ENCODE measurements at places on chromosomes 7 and 10.

DNA sequence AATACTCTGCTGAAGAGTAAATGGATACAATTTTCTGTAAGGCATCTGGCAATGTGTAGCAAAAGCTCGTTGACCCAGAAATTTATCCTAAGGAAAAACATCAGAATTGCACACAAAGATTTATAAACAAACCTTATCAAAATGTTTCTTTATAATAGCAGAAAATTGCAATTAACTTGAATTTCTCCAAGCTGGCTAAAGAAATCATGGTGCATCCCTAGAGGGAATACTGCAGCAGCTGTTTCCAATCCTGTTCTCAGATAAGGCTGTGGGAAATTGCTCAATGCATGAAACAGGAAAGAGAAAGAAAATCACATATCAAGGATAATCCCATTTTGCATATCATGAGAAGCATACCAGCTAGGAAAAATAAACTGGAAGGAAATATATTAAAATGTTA, 18.7 kb downstream of the TACR2 start:
- DNase-seq = no peak

DNA sequence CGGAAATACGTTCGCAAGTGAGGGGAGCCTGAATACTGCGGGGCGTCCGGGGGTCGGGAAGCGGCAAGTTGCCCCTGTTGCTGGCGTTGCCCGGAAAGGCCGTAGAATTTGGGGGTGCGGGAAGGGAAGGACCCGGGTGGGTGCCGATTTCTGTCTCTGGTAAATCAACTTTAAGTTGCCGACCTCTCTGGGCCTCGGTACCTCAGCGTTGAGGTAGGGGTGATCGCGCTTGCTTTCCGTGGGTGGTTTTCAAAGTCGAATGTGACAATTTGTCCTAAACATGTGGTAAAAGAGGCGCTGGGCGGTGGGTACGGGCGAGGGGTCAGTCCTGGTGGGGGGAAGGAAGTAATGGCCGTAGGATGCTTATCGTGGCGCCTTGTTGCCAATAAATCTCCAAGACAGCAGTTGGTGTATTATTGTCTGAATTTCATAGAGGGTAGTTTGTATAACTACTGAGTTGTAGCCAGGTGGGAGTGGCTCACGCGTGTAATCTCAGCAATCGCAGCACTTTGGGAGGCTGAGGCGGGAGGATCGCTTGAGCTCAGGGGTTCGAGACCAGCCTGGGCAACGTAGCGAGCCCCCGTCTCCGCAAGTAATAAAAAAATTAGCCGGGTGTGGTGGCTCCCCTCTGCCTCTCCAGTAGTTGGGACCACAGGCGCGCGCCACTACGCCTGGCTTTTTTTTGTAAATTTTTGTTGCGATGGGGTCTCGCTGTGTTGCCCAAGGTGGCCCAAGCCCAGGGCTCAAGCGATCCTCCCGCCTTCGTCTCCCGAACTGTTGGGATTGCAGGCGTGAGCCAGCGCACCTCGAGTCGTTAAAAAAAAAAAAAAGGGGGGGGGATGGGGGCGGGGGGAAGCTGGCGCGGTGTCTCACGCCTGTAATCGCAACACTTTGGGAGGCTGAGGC, 644 bp downstream of the BUD23 start:
- DNase-seq = peak; percentile 31

DNA sequence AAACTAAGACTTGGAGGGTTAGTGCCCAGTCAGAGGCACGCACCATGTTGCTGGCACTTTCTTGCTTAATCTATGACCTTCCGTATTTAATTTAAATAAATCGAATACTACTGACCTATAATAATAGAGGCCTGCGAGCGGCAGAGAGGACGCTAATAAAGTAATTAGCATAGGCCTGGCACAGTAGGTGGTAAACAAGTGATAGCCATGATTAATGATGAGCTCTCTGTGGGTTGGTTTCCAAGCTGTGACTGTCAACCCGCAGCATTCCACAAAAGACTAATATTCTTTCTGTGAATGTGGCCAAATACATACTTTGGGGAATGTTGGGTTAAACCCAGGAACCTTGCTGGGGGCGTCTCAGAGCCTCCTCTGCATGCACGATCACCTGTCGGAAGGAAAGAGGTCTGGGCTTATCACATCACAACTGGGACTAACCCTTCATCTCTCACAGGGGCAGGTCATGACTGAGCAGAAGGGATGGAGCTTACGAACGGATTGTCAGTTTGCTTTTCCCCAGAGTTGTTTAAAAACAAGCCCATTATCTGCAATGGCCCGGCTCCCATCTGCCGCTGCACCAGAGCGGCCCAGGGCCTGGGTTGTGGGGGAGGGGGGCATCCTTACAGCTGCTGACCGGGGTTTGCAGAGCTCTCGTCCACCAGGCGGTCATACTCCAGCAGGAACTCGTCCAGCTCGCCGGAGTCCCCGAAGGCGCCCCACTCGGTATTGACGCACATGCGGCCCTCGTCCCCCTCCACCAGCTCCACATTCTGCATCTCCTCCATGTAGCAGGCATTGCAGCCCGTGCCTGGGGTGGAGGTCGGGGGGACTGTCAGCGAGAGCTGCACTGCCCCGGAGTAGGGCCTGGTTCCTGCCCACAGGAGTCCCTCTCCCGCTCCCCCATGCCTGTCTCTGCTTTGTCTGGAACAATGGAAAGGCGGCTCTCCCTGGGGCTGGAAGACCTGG, 6.2 kb upstream of the MYL7 start:
- no peak for DNase-seq

DNA sequence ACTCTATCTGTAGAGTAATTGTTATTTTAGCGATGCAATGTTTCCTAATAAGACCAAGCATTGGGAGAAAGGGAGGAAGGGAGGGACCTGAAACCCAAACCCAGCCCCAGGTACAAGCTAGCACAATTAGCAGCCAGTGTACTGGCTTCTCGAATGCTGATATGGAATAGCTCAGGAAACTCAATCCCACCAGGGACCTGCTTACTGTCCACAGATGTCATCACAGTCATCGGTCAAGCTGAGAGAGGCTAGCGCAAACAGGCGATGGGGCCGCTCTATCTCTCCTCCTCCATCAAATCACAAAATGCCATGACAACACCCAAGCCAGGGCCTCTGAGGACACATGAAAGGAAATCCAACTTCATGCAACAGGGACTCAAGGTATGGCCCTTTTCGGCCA, 192.1 kb downstream of the KCNMA1 start:
- no peak for DNase-seq

DNA sequence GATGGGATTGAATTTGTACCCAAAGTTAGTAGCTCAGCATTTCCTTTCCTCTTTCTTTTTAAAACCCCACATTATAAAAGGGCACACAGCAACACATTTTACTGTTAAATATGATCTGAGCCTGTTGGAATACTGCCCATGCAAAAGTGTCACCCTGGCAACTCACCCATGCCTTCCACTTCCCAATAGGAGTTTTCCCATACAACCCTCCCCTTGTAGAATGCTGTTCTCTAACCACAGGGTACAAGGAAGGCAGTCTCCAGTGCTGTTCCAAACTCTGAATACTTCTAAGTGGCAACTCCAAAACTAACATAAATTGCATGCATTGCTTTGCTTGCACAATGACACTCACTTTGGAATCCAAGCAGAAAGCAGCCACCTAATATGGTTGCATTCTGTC, 60.8 kb downstream of the NRCAM start:
- no peak for DNase-seq

DNA sequence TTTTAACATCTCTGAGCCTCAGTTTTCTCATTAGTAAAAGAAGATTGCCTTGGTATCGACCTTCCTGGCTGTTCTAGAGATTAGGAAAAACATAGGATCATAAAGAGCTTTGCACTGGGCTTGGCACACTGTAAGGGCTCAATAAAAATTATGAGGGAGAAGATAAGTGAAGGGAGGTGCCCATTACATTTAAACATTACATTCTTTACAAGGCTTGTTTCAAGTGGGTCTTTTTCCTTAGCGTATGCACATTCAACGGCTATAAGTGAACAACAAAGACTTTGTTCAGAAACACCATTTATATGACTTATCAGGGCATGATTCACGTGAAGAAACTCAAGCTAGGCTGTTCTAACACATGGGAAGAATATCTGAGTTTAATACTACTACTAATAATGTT, 351.9 kb upstream of the NPVF start:
- no peak for DNase-seq

GRCh38 chr10:90575125-90575524, 282.7 kb downstream of the HTR7 start:
- no peak for DNase-seq

DNA sequence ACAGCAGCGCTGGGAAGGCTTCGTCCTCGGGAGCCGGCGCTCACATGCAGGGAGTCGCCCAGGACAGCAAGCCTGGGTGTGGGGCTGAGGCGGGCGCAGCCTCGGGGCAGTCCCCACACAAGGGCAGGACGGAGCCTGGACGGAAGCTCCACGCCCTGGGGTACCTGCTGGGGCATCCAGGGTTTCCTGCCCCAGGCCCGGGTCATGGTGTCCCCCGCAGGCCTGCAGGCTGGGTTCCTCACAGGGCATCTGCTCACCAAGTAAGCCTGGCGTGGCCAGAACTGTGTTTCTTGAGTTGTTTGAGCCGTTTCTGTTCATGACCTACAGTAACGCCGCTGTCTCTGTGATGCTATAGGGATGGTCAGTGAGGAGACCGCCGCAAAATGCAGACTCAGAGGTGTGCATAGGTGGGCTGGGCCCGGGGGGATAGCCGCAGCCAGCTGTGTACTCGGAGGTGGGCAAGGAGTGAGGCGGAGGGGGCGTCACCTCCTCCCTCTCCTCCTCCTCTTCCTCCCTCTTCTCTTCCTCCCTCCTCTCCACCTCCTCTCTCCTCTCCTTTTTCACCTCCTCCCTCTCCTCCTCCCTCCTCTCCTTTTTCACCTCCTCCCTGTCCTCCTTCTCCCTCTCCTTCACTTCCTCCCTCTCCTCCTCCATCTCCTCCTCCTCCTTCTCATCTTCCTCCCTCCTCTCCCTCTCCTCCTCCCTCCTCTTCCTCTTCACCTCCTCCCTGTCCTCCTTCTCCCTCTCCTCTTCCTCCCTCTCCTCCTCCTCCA, 438.9 kb downstream of the DNAJB6 start:
- DNase-seq = no peak

DNA sequence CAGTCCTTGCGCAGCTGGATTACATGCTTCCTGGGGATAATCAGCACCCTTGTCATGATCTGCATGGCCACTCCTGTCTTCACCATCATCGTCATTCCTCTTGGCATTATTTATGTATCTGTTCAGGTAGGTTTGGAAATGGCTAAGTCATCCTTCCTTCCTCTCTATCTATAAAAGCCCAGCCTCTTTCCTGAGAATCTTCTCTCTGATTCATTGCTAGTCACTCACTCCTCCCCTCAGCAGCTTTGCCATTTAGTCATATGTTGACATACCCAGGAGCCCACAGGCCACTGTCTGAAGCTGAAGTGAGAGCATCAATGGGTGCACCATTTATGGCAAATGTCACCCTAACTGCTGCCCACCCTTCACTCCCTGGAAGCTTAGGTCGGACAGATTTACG, 52.0 kb downstream of the ABCC2 start:
- DNase-seq = no peak

- no peak for DNase-seq
Measured at GRCh38 chr7:34838329-34838728, 180.3 kb downstream of the NPSR1 start.

- DNase-seq = no peak
Measured at GRCh38 chr7:104903044-104903443, 111.0 kb upstream of the KMT2E start.

- no peak for DNase-seq
Measured at GRCh38 chr10:12595936-12596576, 246.7 kb downstream of the CAMK1D start.

DNA sequence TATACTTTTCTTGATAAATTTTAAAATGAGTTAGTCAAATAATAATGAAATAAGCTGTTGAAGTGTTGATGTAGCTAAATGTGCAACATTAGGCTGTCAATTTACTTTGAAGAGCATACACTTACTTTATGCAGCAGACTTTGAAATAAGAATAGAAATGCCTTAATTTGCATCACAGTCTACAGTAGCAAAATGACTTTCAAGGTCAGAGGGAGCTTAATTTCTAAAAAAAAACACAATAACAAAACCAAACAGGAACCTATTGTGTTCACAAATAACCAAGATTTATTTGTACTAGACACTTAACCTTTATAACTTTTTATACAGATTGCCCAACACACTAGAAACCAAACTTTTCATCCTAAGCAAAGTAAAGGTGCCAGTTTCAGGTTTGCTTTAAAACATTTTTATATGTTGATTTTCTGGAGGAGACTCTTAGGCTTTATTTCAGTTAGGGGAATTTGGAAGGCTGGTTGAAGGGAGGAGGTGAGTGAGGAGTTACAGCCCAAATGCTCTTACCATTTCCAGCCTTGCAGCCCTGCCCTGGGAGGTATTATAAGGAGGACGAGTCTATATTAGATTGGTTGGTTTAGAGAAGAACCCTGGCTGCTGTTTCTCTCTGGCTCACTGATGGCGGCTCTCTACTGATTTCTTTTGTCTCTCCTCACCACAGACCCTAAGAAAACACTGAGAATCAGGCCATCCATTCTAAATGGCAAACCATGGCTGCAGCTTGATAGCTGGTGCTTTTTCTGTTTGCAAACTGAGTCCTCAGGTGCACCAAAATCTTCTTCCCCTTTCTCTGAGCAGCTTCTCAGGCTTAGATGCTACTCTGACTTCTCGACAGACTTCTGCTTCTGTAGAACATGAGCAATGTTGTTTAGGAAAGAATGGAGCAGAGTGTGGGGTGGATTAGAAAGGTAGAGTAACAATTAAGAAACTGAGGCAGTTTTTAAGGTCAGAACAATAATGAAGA, 55.2 kb upstream of the RPA3 start:
- no peak for DNase-seq

- no peak for DNase-seq
Measured at GRCh38 chr10:32163071-32163761, 107.0 kb upstream of the KIF5B start.

GRCh38 chr10:121928528-121928884, 675 bp upstream of the ATE1 start:
- DNase-seq = peak; percentile 47

DNA sequence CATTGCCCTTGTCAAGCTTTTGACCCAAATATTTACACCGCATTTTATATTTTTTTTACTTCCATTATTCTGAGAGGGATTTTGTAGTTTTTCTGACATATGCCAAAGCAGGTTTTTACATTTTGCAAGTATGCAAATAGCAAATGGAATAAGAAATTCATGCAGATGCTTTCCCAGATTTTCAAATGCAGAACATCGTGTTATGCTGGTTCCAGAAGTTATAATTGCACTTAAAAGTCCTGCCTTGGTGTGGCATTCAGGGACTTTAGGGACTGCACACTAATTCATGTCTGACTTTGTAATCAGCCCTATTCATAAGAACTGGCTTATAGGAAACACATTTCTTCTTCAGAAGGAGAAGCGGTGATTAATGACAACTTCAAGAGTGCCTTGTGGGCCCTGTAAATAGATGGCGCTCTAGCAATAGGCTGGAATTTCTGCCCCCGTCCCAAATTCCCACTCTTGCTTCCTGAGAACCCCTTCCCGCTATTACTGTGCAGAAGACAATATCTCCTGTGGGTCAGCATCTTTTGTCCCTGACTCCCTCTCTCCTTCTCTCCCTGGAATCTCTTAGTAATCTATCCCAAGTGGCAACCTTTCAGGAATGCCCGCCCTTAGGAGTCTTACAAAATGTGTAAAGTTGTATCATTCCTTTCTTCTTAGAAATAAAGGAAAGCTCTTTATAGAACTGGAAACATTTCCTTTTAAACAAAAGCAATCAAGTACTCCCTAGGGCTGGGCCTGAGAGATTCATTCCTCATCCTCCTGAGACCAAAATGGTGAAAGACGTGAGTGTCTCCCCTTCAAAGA, 264.0 kb downstream of the INHBA start:
- no peak for DNase-seq

- no peak for DNase-seq
Measured at GRCh38 chr7:115217373-115217772, 295.5 kb downstream of the MDFIC start.

- no peak for DNase-seq
Measured at GRCh38 chr10:72027498-72027897, 60.9 kb downstream of the SPOCK2 start.

Measured in hematopoietic multipotent progenitor cell treated with erythropoietin and hydrocortisone succinate and interleukin-3 and kit ligand, for 8 days (in vitro differentiated cells).